Calu3 (cell line): ENCODE measurements at places on chromosomes 6 and 20. TPM values are rescaled to one million over a fixed set of nuclear protein-coding genes. Genes with fewer than 3 reads are reported as not detected.

- no peak overlapping the region for H3K27ac ChIP-seq
- H3K4me3 ChIP-seq = no peak overlapping the region
- DNase-seq = no peak
- no peaks in the 10 kb centered on the region for H3K36me3 ChIP-seq
- H3K27me3 ChIP-seq = no peaks in the 10 kb centered on the region
These were observed 100.7 kb downstream of the SGK1 start for GRCh38 chr6:134217105-134217797.

Gene FAM83C
- 0.12 TPM in 1 of 2 replicates, not detected in the other for total RNA-seq

GRCh38 chr20:18004384-18005031 lies 35.7 kb downstream of the MGME1 start:
- no peak overlapping the region for H3K4me3 ChIP-seq
- no peaks in the 10 kb centered on the region for H3K36me3 ChIP-seq
- H3K27ac ChIP-seq = no peak overlapping the region
- no peak for DNase-seq
- no peaks in the 10 kb centered on the region for H3K4me1 ChIP-seq
- no peaks in the 10 kb centered on the region for H3K27me3 ChIP-seq

- H3K27ac ChIP-seq = no peak overlapping the region
- no peak overlapping the region for H3K4me3 ChIP-seq
- no peaks in the 10 kb centered on the region for H3K4me1 ChIP-seq
These were observed 143.5 kb upstream of the BMP2 start for GRCh38 chr20:6623989-6624388.

- H3K4me1 ChIP-seq = peaks cover 11% of the 10 kb centered on the region
- H3K4me3 ChIP-seq = no peak overlapping the region
- H3K27ac ChIP-seq = no peak overlapping the region
These were observed 73.8 kb upstream of the CD93 start for GRCh38 chr20:23159947-23160318.

Gene PLA2G7
- total RNA-seq = 1.9 and 2.1 TPM in 2 replicates

Gene LHFPL5
- 0.42 and 0.66 TPM in 2 replicates for total RNA-seq

GRCh38 chr20:34066476-34067090 lies 45.5 kb downstream of the EIF2S2 start:
- H3K27ac ChIP-seq = no peak overlapping the region
- H3K36me3 ChIP-seq = peaks cover 18% of the 10 kb centered on the region
- no peak overlapping the region for H3K4me3 ChIP-seq
- DNase-seq = no peak
- H3K27me3 ChIP-seq = no peaks in the 10 kb centered on the region

GRCh38 chr6:44010411-44011349 lies 116.6 kb downstream of the MRPL14 start:
- H3K27ac ChIP-seq = peak overlapping the region; percentile 58
- no peak overlapping the region for H3K4me3 ChIP-seq
- peak; percentile 74 for DNase-seq
- H3K4me1 ChIP-seq = peaks cover 57% of the 10 kb centered on the region

Gene SOBP
- total RNA-seq = 1.6 and 1.7 TPM in 2 replicates

DNA sequence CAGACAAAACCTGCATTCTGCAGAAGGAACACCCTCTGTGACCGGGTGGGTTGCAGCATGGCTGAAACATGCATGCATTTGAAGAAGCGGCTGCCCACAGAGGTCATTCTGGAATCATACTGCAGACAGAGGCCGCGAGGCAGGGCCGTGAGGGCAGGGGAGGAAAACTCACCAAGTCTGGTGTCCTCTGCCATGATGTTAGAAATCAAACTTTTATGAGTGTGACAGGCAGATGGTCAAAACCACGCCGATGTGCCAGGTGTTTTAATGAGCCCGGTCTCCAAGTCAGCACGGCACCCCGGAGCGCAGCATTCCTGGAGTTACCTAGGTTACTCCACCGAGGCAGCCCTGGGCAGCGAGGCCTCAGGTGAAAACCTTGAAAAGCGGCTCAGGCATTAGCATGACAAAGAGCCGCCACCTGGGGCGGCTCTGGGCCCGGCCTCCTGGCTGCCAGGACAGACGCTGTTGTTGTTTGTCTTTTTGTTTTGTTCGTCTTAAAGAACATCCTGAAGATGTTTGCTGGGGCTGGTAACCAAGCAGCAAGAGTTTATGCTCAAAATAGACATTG lies 255.6 kb downstream of the ERMARD start:
- no peak overlapping the region for H3K4me3 ChIP-seq
- no peaks in the 10 kb centered on the region for H3K36me3 ChIP-seq
- peaks cover 9% of the 10 kb centered on the region for H3K27me3 ChIP-seq
- H3K4me1 ChIP-seq = no peaks in the 10 kb centered on the region
- DNase-seq = no peak
- H3K27ac ChIP-seq = no peak overlapping the region

GRCh38 chr6:148502083-148502772 lies 159.6 kb downstream of the SASH1 start:
- H3K4me3 ChIP-seq = no peak overlapping the region
- no peak for DNase-seq
- H3K27ac ChIP-seq = no peak overlapping the region
- no peaks in the 10 kb centered on the region for H3K36me3 ChIP-seq

GRCh38 chr6:168999392-168999791 lies 254.3 kb downstream of the THBS2 start:
- no peak overlapping the region for H3K4me3 ChIP-seq
- peak; percentile 31 for DNase-seq
- H3K27ac ChIP-seq = no peak overlapping the region
- no peaks in the 10 kb centered on the region for H3K36me3 ChIP-seq

Gene TDP2
- total RNA-seq = 71.7 and 72.9 TPM in 2 replicates

GRCh38 chr6:7759320-7759719 lies 33.4 kb downstream of the BMP6 start:
- no peak overlapping the region for H3K27ac ChIP-seq
- H3K27me3 ChIP-seq = peaks cover 56% of the 10 kb centered on the region
- H3K36me3 ChIP-seq = no peaks in the 10 kb centered on the region
- H3K4me3 ChIP-seq = no peak overlapping the region
- no peaks in the 10 kb centered on the region for H3K4me1 ChIP-seq
